ENCODE measurements at places on chromosomes 7 and 10.

GRCh38 chr7:30745261-30745941 is 6.5 kb upstream of the INMT start:
- DNase-seq = no peak

DNA sequence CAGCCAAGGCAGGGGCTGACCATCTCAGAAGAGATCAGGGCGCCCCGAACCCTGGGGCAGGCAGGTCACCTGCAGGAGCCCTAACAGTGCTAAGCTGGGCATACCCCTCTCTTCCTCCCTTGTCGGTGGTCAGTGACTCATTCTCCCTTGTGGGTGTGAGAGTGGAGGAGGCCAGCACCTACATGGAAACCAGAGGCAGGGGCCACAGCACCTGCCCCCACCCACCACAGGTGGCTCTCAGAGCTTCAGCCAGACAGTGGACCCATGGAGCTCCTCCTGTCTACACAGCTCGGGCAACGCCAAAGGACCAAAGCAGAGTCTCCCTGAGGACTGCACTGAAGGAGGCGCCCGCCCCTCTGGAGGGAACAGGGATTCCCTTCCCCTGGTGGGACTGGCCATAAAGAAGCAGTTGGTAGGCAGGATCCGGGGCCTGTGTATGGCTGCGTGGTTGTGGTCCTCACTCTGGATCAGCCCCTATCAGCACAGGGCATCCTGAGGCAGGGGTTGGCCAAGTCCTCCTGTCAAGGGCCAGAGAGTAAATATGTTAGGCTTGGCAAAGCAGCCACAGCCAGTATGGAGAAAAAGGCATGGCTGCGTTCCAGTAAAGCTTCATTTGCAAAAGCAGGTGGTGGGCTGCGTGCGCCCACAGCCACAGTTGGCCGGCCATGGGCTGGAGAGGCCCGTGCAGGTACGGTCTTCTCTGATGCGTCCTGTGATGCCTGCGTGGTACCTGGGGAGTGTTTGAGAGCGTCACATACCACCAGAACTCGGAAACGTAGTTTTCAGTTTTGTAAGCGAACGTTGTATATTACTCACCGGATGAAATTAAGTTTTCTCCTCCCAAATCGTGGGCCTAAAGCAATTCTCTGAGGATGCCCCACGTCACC is 198.2 kb downstream of the EBF3 start:
- no peak for DNase-seq

- DNase-seq = peak; percentile 13
Measured at GRCh38 chr7:113217314-113217713, 99.0 kb upstream of the SMIM30 start.

DNA sequence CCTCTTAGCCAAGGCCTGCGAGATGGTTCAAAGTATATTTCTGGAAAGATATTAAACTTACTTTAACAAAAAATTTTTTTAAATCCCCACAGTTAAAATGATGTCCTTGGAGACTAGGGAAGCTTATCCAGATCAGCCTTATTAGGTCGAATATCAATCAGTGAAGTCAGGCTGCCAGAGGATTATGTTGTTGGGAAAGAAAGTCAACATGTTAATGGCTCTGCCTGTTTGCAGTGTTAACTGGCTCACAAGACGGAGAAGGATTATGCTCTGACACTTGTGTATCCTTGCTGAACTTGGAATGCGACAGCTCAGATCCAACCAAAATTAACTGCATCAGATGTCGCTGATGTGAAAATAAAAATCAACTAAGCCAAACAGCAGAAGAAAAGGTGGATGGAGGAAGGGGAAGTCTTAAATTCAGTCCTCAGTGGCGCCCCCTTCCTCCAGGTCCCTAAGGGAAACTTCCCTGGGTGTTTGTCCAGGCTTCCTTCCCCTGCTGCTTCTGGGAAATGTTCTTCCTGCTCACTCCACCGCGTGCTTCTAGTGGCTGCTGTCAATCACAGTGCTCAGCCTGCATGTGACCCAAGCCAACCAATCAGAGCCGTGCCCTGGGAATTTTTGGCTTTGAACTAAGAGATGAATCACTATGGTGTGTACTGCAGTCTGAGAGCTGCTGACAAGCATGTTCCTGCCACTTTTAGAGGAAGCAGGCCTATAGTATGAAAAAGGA is 690.4 kb upstream of the NRP1 start:
- DNase-seq = peak; percentile 31

DNA sequence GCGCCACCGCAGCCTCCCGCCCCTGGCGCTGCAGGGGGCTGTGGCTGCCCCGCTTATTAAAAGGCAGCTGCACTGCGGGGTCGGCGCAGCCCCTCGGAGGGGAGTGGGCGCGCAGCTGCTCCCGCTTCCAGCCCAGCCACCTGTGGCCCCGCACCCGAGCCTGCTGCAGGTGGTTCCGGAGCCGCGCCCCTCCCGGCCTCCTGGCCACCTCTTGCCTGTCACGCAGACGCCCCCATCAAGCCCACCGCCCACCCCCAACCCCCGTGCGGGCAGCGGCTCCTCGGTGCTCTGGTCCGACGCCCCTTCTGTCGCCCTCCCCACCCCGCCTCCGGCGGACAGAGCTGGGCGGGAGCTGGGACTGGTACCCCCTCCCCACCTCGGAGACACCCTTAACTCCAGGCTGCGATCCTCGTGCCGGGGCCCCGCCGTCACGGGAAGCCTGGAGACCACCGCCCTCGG is 549 bp downstream of the CALY start:
- DNase-seq = no peak

- DNase-seq = peak; percentile 77
Measured at GRCh38 chr7:112930787-112931186, 140.6 kb upstream of the TMEM168 start.

- DNase-seq = no peak
Measured at GRCh38 chr10:118977022-118977599, 52.4 kb upstream of the NANOS1 start.

DNA sequence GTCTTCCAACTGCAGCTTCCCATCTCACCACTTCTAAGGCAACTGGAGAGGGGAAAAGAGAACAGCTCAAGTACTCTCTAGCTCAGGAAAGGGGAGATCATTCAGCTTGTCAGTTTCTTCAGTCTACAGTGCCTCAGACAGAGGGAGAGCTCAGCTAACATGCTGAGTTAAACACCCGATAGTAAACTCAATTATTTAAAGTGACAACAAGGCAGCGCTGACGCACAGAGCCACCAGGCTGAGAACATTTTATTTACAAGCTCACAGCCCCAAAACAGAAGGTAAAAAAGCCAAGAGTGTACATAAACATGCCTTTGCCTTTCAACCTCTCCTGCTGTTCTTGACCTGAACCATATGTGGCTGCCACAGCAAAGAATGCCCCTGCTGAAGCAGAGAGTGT is 10.1 kb upstream of the CUZD1 start:
- DNase-seq = no peak

Measured in fibroblast of lung (primary cell).